Trophoblast cell (in vitro differentiated cells and primary cell): ENCODE measurements at places on chromosomes 1 and 21.
A peak's percentile ranks its signal among the peaks of the same experiment; 100 is the strongest.

DNA sequence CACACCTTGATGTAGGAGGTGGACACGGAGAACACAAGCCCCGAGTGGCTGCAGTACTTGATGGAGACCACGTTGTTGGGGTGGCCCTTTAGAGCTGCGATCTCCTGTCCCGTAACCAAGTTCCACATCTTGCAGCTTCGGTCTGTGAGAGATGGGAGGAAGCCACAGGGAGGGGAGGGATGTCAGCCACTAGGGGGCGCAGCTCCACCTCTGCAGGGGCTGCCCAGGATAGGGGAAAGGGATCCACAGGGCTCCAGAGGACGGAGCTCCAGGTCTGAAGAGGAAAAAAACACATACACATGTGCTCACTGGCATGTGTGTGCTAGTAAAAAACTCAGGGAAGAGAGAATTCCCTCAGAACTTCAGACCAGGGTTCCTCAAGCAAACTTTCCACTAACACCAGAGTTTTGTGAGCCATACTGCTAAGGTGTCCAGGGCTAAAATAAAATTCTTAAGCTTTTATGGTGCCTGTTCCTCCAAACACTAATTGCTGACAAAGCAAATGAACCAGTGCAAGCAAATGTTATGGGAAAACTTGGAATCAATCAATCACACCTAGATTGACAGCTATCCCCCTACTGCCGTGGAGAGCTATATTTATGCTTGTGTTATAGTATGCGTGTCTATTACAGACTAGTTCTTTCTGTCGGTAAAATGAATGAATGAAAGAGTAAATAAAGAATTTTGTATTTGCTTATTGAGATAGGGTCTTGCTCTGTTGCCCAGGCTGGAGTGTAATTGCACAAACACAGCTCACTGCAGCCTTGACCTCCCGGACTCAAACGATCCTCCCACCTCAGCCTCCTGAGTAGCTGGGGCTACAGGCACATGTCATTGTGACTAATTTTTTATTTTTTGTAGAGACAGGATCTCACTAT is 43.7 kb downstream of the KIF21B start:
- DNase-seq: peak; percentile 61

- DNase-seq: no peak
These were observed 10.5 kb downstream of the CASZ1 start for GRCh38 chr1:10785728-10786638.

DNA sequence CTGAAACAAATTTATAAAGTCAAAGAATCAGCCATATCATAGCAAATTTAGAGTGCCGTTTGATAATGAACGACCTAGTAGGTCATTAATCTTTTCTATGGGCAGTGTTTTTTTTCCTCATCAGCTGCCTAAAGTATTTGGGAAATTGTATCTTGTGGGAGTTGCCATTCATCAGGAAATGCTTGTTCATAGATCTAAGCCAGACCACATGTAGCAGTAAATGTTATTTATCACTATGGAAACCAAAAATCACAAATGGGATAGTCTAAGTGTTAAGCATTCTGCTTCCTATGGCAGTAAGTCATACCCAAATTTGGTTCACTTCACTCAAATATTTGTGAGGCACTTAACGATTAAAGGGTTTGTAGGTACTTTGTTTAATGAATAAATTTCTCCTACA is 52.9 kb downstream of the LRRC8D start:
- DNase-seq: no peak

- DNase-seq: no peak
These were observed 90.4 kb downstream of the ROR1 start for GRCh38 chr1:63864224-63864641.

GRCh38 chr1:27954186-27954585 is 5.6 kb upstream of the XKR8 start:
- no peak for DNase-seq

DNA sequence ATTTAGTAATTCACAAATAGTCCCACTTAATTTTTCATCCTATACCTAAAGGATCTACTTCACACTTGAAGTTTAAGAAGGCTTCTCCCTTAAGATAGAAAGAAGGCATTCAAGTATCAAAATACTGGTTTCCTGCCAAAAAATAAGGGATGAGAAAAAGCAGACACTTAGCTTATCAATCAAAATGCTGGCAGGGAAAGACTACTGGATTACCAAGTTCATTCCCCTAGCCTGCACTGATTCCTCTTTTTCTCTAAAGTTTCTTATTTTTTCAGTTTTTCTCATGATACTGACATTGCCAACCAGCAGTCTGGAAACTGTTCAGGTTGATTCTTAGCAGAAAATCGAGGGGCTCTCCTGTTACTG is 204.6 kb downstream of the GABPA start:
- DNase-seq: no peak

DNA sequence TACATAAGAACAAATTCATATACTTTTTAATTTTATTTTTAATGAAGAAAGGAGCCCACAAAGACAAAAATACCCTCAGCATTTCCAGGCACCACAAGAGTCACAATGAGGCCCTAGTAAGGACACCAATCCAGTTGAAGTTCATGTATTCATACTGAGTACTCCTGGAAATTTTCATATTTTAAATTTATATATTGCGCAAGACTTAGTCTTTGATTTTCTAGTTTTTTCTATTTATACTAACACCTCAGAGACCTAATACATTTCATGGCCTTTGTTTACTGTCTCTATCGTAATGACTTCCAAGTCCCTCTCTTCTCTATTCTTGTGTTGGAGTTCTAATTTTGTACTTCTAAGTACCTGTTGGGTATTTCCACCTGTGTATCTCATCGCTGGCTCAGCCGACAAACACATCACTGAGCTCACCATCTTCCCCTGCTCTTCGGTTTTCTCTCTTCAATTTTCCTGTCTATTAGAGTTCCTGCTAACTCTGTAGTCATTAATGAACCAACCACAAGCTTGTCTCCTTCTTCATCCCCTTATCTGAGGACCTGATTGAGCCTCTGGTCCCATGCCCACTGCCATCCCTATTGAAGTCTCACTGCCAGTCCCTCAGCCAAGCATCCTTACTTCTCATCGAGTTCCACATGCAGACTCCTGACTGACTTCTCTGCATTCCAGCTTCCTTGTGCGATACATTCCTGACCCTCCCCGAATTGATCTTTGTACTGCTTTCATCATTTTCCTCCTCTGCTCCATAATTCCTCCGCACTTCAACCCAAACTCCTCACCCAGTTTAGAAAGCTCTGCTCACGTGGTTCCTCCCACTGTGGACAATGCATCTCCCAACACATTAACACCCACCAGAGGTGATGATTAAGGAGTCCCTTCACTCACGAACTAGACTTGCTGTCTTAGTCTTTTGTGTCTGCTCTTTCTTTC is 17.3 kb upstream of the IRF2BP2 start:
- peak; percentile 55 for DNase-seq

DNA sequence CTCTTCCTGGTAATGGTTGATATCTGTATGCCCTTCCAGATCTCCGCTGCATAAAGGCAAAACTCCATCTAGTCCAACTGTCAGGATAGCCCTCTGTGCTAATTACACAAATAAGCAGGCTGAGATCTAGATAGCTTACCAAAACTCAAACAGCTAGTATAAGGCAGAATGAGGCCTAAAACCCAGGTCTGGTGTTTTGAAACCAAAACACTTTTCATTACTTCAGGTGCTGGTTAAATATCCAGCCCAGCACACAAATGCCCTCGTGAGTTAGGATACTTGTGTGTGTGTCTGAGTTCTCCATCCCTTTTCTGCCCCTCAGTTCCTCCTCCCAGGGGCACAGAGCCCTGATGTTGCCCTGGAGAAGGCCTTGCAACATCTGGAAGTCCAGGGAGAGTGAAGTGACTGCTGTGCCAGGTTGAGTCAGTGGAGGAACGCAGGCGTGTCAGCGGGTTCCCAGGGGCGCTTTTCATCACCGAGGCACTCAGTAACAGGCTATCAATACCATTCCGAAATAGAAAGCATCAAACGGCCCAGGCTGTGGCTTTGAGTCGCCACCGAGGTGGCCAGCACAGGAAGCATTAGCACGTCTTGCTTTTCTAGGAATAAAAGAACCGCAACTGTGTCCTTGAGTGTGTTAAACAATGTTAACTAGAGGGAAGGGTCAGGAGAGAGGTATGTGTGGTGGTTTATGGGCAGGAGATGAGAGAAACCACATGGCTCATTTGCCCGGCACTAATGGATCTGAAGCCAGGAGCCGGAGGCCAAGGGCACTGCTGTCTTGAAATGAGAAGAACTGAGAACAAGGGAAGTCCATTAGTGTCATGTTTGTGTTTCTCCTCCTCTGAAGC is 90.7 kb upstream of the WLS start:
- peak; percentile 33 for DNase-seq

GRCh38 chr1:239526391-239526790 is 140.0 kb downstream of the CHRM3 start:
- DNase-seq: no peak

- DNase-seq: peak; percentile 15
These were observed 1.0 kb downstream of the BEST4 start for GRCh38 chr1:44786841-44787426.

DNA sequence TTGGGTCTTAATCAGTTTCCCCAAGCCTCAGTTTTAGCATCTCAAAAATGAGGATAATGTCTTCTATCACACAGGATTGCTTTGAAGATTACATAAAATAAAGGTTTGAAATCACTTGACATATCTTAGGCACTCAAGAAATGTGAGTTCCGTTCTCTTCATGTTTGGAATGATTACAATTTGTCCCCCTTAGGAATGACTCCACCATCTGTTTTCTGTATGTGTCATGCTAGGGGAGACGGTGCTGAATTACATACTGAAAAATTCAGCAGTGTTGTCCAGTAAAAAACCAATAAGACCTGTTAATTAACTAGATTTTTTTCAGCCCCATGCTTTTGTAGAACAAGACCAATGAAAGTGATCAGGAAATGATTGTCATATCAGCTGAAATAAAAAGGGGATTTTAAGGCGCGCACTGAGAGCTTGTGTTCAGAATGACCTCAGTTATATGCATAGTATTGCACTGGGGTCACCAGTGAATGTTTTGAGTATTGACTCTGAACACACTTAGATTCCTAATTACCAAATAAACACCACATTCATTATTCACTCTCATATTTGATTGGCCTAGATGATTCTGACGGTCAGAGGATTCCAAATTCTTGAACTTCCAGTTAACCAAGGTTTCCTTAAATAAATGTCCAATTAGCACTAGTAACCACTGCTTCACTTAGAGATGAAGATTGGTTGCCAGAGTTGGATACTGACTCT is 114.5 kb upstream of the KCNK2 start:
- DNase-seq: peak; percentile 66

GRCh38 chr1:8361198-8361849 is 43.4 kb downstream of the SLC45A1 start:
- no peak for DNase-seq

- DNase-seq: no peak
These were observed 3.0 kb upstream of the KCND3 start for GRCh38 chr1:111992476-111992875.

GRCh38 chr1:100037927-100038659 is 68.3 kb downstream of the SLC35A3 start:
- DNase-seq: peak; percentile 91

GRCh38 chr1:78274814-78275213 is 216.0 kb upstream of the PTGFR start:
- no peak for DNase-seq

DNA sequence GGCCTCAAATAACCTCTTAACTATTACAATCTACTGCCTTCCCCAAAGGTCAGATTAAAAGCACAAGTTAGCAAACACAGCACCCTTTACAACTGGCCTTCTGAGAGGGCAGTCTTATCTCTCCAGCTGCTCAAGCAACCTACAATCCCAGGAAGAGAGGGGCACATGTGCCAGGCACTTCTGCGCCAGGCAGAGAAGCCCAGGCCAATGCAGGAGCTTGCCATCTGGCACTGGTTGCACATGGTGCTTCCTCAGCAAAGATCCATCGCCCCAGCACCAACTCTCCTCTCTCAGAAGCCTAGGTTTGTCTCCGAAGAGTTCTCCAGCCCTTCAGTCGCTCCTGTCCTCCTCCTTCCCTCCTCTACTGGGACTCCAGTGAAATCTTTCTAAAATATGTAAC is 2.5 kb downstream of the STK40 start:
- no peak for DNase-seq

GRCh38 chr1:22250724-22251123 is 107.8 kb upstream of the WNT4 start:
- peak; percentile 75 for DNase-seq

DNA sequence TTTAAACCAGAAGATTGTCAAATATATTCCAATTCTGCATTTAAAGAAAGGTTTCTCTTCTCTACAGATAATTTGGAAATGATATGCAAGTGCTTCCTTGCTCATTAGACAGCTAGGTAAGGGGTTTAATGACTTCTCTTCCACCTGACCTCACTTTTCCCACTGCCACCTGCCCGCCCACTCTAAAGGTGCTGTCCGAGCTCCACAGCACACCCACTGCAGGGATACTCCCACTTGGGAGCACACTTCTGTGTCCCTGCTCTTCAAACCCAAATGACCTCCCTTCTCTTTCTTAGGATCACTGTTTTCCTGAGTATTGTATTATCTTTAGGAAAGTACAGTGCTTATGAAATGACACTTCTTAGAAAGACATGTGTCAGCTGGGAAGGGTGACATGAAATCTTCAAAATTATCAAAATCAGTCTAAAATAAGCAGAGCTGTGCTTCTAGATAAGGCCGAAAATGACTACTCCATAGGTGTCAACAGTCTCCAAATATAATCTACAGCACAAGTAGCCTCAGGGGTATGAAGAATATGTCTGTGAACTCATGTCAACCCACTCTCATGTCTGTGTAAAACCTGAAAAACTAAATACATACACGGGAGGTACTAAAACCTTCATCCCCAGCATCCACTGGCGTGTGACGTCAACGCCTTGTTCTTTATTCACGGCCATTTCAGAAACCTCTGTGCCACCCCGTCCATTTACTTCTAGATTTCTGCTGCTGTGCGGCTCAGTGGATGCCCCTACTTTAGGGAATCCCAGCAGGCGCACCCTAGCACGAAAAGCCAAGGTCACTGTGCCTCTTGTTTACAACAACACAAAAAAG is 71.0 kb downstream of the SLC45A1 start:
- no peak for DNase-seq

DNA sequence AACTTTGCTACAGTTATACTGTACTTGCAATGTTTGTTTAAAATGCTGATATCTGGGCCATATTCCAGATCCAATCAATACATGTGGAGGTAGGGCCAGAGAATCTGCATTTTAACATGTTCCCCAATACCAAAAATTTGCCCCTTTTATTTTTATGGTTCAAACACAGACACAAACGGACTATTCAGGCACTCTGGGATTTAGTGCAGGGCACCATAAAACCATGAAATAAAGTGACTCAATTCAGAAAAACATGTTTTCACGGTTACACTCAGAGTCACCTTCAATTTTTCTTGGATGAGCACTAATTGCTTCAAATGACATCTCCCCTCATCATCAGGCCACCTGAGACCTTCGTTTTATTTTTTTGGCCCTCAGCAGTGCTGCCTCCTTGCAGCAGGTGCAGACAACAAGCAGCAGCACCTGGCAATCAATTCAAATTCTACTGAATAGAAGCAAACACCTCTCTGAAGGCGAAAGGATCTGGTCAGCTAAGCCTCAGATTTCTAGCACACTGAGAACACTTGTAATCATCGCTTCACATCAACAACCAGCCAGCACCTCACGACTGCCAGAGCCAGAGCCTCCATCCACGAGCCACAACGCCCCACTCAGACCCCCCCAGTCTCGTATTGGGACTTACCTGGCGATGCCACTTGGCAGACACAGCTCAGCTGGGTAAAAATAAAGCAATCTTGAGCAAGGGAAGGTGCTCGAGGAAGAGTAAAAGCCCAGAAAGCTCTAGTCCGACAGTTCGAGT is 1.1 kb downstream of the ERO1B start:
- no peak for DNase-seq

- peak; percentile 24 for DNase-seq
These were observed 153.1 kb upstream of the FGGY start for GRCh38 chr1:59143811-59144210.

GRCh38 chr1:172220376-172220775 is 200.1 kb upstream of the C1orf105 start:
- no peak for DNase-seq

- DNase-seq: peak; percentile 15
These were observed 19.1 kb downstream of the IVNS1ABP start for GRCh38 chr1:185297982-185298381.
